CMK (cell line): ENCODE measurements at places on chromosomes 6 and 20.

DNA sequence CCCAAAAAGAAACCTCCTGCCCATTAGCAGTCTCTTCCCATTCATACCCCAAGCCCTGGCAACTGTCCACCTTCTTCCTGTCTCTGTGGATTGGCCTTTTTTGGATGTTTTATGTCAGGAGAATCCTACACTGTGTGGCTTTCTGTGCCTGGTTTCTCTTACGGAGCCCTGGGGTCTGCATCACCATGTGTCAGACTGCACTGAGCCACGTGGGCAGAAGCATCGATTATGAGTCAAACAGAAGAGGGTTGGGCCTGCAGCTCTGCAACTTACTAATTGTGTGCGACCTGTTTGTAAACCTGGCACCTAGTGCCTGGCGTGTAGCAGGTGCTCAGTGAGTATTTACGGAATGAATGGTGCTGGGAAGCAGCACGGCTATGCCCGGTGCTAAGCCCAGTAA lies 62.6 kb downstream of the IGF2R start:
- DNase-seq = no peak

GRCh38 chr20:15784020-15784419 lies 789.2 kb downstream of the KIF16B start:
- no peak for DNase-seq

DNA sequence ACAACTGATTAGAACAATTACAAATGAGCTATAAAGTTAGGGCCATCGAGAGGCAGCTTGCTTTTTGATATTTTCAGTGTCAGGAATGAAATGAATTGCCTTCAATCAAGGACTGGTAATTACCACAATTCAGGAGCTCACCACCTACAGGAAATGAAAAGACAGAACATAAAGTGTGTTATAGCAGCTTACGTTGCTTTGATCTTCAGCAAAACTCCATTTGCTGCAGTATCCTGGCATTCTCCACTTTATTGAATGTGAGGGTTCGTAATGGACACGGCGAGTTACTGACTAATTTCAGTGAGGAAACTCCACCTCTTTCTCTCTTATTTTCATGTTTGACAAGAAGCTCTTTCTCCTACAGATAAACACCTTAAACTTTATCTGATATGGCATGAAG lies 440.0 kb upstream of the HSF2 start:
- no peak for DNase-seq

GRCh38 chr6:111631903-111632460 lies 26.3 kb upstream of the TRAF3IP2 start:
- DNase-seq = no peak

- no peak for DNase-seq
These were observed 1.1 kb downstream of the SLC44A4 start for GRCh38 chr6:31877651-31878161.
